ENCODE measurements at places on chromosomes 13 and 19.

DNA sequence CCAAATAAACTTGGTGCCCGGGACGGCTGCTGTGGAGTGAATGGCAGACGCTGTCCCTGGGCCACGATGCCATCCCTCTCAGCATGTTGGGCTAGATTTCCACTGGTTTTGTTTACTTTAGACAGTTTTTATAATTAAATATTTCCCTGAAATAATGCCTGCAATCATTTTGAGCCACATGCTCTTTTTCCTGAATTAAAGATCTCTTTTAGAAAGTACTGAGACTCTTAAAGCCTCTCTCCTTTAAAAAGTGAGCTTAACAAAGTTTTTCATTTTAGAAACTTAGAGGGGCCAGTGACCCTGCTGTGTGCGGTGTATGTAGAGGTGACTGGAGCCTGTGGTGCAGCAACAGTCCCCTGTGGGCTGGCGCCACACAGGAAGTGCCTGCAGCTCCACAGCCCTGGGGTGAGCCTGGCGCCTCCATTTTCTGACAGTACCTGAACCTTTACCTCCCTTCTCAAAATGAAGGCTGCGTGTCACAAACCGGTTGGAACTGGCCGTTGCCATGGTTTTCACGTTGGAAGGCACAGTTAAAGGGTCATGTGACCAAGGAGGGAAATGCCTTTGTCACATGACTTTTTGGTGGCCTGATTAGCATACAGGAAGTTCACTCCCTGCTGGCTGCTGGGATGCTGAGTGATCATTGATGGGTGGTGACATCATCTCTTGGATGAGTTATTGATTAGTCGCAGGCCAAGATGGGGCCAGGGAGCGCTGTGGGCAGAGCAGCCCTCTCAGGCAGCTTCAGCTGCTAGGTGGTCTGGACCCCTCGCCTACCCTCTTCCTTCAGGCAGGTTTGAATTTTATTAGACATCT lies 26.3 kb downstream of the TSSK6 start:
- DNase-seq: peak; percentile 73

GRCh38 chr13:41311406-41312175 lies 524 bp downstream of the NAA16 start:
- peak; percentile 53 for DNase-seq

GRCh38 chr19:29694669-29695627 lies 20.1 kb downstream of the C19orf12 start:
- DNase-seq: peak; percentile 80

- peak; percentile 32 for DNase-seq
These were observed 2.5 kb downstream of the URI1 start for GRCh38 chr19:29944390-29945012.

DNA sequence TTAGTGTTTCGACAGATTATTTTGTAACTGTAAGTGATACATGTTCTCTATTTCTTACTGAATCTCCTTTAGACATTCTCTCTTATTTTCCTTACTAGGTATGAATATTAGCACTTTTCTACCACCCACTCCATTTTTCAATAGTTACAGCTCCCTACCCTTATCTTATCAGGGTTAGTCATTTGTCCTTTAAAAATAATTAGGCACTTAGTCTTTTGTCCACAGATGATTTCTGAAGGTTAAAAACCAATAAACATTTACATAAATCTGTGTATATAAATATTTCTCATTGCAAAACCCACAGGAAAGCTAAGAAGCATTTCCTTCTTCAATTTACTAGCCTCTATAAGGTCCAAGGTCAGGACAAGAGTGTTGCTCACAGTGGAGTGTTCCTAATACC lies 624.1 kb upstream of the MIR17HG start:
- DNase-seq: no peak

DNA sequence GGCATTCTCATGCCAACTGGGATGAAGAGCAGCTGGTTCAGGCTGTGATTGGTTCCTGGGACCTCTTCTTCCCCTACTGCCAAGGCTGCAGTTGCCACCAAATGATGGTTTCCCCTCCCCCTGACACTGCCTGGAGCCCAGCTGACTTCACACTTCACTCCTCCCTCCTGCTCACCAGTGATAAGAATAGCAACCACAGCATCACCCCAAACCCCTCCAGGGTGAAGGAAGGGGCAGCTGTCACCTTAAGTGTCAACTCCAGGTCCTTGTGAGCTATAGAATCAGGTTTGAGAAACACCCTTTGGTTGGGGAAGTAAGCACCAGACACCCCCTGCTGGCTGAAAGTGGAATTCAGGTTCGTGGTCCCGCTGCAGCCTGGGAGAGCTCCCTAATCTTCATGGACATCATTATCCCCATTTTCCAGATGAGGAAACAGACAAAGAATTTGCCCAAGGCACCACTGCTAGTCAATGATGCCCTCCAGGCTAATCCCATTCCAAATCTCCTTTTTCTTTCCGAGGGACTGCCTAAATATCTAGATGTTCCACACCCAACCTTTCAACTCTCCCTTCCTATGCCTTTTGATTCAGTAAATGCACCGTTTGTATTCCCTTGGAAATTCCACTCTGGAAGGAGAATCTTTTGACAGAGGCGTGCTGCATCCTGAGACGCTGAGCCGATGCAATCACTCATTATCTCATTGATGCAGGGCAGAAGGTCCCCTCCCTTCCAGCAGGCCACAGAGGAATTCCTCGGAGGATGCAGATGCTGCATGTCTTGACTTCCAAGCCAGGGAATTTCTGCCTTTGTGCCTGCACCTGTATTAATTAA lies 50.6 kb upstream of the UQCRFS1 start:
- DNase-seq: peak; percentile 53

DNA sequence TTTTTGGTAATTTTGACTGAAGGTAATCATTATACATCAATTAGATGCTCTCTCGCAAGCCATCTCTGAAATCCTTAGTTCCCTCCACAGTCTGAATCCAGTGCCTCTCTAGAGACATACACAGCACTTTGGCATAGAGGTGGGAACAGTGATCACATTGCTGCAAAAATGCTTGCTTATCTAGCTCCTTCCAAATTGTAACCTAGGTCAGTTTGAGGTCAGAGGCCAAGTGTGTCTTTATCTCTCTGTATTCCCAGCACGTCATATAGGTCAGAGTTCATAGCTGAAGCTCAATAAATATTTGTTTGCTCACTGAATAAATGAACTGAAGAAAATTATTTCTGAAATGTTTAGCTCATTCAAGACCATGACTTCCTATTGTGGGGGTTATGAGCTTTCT lies 462.5 kb downstream of the DIAPH3 start:
- DNase-seq: no peak

DNA sequence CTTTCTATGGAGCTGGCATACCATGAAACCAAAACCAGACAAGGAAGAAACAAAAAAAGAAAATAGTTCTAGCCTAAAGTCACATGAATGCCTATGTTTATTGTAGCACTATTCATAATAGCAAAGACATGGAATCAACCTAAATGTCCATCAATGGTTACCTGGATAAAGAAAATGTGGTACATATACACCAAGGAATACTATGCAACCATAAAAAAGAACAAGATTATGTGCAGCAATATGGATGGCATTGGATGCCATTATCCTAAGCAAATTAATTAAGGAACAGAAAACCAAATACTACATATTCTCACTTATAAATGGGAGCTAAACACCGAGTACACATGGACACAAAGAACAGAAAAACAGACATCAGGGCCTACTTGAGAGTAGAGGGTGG lies 10.5 kb downstream of the ZNF780A start:
- DNase-seq: no peak

DNA sequence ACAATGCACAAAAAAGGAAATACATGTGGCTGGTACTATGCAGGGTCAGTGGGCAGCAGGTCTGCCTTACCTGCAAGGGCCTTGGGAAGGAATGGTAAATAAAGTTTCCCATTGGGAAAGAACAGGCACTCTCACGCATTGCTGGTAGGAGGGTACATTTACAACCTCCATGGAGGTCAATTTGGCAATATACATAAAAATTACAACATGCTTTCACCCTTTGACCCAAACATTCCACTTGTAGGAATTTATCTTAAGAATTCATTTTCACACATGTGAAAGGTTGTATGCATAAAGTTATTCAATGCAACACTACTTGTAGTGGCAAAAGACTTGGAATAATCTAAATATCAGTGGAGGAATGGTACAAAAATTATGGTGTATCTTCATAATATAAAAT lies 216.4 kb downstream of the DLEU7 start:
- no peak for DNase-seq

DNA sequence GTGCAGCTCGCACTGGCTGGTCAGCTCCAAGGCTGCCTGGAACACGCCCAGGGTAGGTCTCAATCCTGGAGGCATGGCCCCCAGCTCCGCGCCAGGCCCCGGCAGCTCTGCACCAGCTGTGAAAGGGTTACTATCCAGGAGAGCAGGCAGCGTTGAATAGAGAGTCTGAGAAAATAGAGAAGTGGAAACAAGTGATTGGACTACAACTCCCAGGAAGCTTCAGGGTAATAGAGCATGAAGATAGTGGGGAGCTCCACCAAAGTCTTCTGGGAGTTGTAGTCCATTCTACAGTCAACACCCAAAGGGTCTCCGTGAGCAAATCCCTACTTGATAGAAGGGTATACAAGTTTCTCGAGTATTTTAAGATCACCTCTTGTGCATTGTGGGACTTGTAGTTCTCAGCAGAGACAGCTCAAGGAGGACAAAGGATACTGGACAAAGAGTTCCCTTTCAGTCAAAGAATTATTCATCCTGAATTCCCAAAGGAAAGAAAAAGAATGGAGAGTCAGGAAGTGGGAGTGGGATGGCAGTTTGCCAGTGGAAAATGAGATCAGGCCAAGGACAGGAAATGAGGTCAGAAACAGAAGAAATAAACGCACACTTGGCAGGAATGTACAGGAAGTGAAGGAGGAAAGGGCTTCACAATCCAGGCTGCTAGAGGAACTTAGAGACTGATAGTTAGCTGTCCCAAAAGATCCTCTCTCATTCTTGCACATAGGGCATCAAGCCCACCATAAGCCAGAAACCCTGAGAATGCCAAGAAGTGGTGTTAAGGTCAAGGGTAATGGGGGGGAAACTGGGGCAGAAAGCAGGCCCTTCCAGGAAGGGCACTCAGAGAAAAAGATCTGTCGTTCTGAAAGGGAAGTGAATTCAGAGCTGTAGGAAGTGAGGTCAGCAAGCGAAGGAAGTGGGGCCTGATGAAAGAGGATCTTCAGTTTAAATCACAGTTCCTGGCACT lies 5.5 kb upstream of the MAMSTR start:
- DNase-seq: peak; percentile 81

GRCh38 chr13:71516521-71516920 lies 350.5 kb downstream of the DACH1 start:
- no peak for DNase-seq

DNA sequence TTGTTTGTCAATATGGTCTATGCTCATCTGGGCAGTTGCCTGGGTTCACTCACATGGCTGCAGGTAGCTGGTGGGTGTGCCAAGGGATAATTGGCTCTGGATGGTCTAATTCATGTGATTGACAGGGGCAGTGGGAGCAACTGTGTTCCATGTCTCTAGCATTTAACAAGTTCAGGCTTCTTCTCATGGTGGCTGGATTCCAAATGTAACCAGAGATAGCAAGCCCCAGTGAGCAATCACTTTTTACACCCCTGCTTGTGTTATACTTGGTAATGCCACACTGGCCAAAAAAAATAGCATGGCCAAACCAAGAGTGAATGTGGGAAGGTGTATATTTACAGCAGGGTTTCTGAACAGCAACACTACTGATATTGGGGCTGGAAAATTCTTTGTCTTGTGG lies 89.6 kb upstream of the TNFSF11 start:
- DNase-seq: no peak

DNA sequence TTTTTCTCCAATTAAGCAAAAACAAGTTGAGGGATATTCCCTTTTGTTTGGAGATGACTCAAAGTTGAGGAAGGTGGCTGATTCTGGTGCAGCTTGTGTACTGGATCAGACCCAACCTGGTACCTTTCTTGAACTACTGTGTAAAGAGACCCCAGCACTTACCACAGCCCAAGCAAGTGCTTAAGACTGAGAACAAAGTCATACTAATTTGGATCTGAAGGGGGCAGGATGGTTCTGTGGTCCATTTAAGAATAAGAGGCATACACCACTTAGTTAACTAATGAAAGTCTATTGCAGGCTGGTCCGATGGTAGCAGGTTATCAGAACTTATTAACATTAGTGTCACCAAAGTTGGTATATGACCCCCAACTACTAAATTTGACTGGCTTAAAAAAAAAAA lies 6.3 kb downstream of the THSD1 start:
- no peak for DNase-seq

DNA sequence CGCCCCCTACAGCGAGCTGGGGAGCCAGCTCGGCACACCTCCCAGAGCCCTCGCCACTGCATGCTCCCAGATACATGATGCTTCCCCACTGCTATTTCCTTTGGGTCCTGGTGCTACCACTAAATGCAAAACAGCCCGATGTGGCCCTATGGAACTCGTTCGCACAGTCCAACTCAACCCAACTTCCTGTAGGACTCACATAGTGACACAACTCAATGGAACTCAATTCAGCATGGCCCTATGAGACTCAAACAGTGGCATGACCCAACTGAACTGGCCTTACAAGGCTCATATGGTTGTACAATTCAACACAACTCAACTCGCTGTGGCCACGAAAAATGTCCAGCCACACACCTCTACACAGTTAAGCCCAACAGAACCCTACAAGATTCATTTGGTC lies 3.5 kb downstream of the KCNA7 start:
- DNase-seq: peak; percentile 1

- DNase-seq: no peak
These were observed 104.2 kb downstream of the SLITRK6 start for GRCh38 chr13:85694992-85695391.

- no peak for DNase-seq
These were observed 11.1 kb downstream of the LYL1 start for GRCh38 chr19:13091400-13092157.

- no peak for DNase-seq
These were observed 27.7 kb downstream of the WASF3 start for GRCh38 chr13:26585136-26585535.

DNA sequence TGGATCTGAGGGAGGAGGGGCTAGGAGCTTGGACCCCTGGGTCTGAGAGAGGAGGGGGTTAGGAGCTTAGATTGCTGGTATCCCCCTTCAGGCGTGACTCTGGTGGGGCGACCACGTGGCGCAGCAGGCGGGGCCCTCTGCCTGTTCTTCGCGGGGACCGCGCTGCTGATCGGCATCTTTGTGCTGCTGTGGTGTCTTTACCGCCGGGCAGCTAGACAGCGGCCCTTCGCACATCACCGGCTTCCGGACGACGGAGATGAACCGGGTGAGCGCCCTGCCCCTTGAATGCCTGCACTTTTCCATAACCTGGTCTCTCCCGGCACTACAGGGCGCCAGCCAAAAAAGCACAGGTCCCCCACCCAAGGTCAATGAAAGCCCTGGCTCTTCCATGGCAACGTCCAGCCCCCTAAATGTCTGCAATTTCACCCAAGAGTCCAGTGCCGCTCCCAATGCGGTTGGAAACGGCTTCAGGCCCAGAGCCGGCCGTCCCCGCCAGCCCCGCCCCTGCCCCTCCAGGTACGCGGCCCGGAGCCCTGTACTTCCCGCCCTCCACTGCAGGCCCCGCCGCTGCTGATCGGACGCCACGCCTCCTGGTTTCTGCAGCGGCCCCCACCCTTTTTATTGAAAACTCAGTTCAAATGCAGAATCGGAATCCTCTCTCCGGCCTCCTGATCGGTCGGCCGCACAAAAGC lies 2.8 kb downstream of the GFY start:
- no peak for DNase-seq

GRCh38 chr13:105925496-105925895 lies 610.0 kb downstream of the EFNB2 start:
- DNase-seq: no peak
